ENCODE measurements at places on chromosomes 7 and 10.

- no peak for DNase-seq
These were observed 8.4 kb upstream of the RBM28 start for GRCh38 chr7:128352153-128352537.

DNA sequence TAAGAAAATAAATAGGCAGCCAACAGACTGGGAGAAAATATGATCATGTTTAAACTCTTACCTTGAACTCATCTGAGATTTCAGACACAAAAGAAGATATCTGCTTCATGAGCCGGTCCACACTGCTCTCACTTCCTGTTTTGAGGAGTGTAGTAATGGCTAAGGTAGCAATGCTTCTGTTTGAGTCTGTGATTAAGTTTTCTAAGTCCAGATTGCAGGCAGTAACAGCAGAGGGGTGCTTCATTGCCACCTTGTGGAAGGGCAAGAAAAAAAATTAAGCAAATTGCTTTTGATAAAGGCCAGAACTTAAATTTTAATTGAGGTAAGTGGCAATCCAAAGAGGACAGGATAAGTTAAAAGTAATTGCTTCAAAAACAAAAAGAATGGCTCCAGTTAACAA lies 69.1 kb downstream of the MEST start:
- DNase-seq = no peak

GRCh38 chr7:96887426-96887825 lies 117.9 kb upstream of the DLX6 start:
- no peak for DNase-seq

- no peak for DNase-seq
These were observed 10.1 kb downstream of the NPC1L1 start for GRCh38 chr7:44530990-44531389.

GRCh38 chr7:140074780-140075179 lies 12.0 kb upstream of the PARP12 start:
- no peak for DNase-seq

DNA sequence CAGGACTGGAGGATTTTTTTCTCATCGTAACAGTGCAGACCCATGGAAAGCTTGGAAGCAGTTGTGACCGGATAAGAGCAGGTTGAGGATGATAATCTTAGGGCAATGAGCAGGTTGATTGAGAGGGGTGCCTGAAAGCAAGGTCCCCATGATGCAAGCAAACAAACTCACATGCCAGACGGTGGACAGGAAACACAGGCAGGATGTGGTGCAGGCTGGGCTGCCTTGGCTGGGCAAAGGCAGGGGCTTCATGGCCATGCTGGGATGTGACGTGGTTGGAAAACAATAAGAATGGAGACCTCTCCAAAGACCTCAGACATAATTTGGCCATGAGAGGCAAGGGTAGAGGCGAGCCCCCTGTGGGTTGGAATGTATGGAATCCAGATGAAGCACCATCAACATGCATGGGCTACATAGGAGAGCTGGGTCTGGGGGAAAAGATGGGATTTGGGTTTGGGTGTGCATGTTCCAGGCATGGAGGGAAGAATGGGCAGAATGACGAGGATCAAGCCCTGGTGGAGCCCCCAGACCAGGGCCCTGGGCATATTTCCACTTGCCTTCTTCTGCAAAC lies 58.3 kb downstream of the IKZF1 start:
- no peak for DNase-seq

GRCh38 chr10:117945651-117946050 lies 101.1 kb downstream of the RAB11FIP2 start:
- no peak for DNase-seq

DNA sequence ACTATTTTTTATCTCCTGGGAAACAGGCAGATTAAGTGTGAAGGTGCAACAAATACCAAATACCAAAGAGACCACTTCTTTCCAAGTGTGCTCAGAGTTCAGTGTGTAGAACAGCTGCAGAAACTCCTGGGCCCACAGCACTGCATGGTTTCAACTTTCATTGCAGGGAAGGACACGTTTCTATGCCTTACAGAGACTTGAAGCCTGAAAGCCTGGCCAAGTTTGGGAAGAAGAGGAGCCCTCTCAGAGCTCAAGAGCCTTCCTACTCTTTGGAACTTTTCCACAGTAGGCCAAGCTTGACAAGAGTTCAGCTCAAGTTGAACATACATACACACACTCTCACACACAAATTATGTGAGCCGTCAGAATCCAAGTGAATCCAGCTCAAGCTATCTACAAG lies 2.5 kb downstream of the HOXA4 start:
- DNase-seq = no peak

GRCh38 chr7:147804032-147804431 lies 786.5 kb upstream of the C7orf33 start:
- no peak for DNase-seq

GRCh38 chr10:33336582-33337325 lies 2.3 kb upstream of the NRP1 start:
- DNase-seq = no peak

DNA sequence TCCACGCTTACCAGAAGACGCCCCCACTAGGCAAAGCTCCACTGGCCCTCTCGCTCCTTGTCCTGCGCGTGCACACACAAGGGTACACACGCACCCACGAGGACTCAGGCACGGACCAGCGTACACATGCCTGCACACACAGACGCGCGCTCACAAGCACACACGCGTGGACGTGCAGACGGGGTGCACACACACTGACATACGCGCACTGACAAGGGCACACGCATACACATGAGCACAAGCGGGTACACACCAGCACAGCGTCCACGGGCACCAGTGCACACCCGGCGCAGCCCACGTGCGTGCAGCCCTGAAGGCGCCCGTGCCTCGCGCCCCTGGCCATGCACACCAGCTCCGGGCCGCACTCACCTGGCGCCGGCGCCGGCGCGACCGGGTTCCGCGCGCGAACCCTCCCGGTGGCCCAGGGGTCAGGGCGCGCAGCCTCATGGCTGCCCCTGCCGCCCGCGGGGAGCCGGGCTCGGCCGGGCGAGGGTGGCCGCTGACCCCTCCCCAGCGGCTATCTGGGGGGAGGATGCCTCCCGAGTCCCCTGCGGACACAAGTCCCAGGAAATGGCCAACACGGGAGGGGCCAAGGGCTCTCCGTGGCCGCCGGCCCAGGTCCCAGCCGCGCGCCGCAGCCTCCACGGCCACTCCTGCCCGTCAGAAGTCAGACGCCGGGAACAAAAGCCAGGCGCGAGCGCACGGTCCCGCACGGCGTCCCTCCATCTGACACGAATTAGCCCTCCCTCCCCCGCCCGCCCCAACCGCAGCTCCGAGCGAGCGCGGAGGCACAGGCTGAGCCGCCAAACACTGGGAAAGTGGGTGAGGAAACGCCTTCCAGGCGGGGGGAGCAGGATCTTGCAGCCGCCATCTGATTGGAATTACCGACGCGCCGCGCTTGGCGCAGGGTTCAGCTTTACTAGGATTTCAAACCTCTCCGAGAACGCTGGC lies 45.0 kb downstream of the TNS3 start:
- no peak for DNase-seq

GRCh38 chr10:44056206-44056605 lies 328.7 kb downstream of the CXCL12 start:
- no peak for DNase-seq

GRCh38 chr7:80288175-80289122 lies 153.8 kb downstream of the GNAI1 start:
- no peak for DNase-seq

- DNase-seq = no peak
These were observed 161.7 kb upstream of the PLXDC2 start for GRCh38 chr10:19654576-19654975.

- DNase-seq = no peak
These were observed 97.0 kb upstream of the SVIL start for GRCh38 chr10:29731760-29732159.

DNA sequence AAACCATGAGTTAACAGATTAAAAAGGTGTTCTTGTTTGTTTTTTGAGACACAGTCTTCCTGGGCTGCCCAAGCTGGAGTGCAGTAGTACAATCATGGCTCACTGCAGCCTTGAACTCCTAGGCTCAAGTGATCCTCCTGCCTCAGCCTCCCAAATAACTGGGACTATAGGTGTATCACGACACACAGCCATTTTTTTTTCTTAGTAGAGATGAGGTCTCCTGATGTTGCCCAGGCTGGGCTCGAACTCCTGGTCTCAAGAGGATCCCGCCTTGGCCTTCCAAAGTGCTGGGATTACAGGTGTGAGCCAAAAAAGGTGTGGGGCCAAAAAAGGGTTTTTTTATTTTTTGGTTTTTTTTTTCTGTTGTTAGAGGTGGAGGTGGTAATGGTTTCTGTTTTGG lies 29.3 kb downstream of the KMT2C start:
- no peak for DNase-seq

DNA sequence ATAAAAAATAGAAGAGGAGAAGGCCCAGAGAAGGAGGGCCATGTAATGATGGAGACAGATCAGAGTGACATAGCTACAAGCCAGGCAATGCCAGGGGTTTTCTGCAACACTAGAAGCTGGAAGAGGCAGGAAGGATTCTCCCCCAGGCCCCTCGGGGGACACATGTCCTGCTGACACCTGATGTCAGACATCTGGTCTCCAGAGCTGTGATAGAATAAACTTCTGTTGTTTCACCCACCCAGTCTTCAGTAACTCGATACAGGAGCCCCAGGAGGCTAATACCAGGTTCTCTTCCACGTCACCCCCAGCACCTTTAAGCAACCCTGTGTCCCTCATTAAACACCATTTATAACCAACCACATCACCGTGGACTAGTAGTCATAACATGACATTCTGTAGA lies 94.9 kb downstream of the TMEM130 start:
- DNase-seq = no peak

DNA sequence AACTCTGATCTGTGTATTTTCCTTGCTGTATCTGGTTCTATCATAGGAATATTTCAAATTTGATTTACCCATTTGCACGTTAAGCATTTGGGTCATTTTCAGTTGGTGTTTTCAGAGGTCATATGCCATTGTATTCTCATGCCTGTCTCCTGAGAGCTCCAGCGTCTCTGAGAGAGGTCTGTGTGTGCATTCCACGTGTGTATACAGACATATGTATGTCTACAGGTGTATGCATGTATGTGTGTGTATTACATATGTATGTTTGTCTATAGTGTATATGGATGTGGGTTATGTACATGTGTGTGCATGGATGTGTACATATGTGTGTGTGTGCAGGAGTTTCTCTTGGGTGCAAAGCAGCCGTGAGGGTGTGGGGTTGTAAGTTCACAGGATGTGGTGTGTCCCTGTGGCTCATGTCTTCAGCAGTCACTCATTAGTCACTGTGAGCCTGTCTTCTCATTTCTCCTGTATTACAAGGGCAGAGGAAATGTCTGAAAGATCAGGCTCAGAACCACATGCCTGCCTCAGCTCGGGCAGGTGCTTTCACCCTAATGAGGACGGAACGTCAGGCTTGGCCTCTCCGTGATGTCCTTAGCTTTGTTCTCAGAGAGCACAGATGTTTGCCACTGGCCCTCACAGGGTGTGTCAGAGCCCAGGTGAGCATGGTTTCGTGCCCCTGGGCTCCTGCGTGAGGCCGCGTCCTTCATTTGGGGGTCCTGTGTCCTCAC lies 101.6 kb downstream of the NKX6-2 start:
- DNase-seq = no peak

- DNase-seq = no peak
These were observed 166.8 kb upstream of the HABP2 start for GRCh38 chr10:113386005-113386404.

- DNase-seq = no peak
These were observed 179.3 kb upstream of the NEBL start for GRCh38 chr10:21076381-21076780.

DNA sequence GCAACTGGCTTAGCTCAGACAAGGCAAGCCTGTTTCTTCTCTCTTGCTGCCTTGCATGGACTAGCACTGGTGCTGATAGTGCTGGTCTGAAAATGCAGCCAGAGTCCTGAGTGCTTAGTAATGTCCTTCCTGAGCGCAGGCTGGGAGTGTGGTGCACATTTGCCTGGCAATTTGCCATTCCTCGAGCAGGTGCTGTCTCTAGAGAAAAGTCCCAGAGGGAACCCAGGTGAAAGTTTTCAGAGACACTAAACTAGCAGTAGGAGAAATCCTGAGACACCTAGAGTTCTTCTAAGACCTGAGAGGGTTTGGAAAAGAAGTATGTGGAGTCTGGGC lies 1.9 kb downstream of the SFTPD start:
- DNase-seq = no peak

DNA sequence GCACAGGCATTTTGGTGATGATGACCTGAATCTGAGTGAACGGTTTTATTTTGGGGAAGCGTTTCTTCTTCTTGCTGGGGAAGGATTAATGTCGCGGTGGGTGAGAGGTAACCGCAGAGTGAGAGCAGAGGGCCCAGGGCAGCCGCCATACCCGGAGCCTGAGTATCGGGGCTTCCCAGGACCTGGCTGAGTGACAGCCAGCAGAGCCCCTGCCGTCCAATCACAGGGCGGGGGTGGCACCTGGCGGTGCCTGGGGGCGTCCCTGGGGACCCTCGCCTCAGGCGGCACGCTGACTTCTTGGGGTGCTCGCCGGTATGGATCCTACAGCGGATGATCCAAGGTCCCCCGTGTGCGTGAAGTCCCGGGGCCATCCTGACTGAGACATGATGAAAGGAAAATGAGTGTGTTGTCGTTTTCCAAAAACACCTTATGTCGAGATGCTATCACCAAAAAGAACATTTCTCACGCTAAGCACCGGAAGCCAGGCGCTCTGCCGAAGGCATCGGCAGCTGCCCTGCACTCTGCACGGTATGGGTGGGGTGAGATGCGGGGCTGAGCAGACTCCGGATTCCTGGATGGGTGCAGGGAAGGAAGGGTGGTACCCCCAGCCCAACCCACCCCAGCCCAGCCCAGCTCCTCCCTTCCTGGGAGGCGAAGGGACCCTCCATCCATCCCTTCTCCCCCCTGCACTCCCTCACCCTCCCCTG lies 227.9 kb upstream of the SHH start:
- no peak for DNase-seq

DNA sequence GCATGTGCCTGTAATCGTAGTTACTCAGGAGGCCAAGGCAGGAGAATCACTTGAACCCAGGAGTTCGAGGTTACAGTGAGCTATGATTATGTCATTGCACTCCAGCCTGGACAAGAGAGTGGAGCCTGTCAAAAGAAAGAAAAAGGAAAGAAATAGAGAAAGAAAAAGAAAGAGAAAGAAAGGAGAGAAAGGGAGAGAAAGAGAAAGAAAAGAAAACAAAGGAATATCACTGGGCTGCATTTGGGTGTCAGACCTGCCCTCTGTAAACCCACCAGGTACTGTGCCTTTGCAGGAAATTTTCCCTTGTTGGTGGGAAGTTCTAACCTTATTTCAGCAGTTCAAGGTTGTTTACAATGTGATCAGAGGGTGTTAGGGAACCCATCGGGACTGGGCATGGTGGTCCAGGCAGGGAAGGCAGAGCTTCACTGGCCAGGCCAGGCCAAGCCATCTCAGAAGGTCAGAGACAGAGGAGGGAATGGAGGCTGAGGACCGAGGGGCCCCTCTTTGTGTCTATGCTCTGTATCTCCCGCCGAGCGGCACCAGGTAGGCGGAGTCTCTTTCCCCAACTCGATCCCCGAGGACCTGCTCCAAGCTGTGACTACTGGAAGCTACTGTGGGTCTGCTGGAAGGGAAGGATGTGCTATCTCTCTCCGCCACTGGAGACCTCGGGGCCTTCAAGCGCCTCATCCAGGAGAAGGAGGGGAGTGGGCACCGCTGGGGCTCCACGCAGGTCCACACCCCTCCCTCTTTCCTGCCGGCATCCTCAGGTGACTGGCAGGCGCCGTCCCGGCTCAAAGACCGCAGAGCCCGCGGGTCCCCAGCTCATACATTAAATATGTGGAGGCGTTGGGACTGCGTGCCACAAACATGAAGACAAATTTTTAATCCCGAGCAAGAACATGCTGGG lies 15.2 kb upstream of the KAZALD1 start:
- DNase-seq = no peak

Data from stimulated activated CD8-positive, alpha-beta memory T cell treated with anti-CD3 and anti-CD28 coated beads, Interleukin-7, amount 100 ng/mL, for 1 hour (primary cell).